ENCODE measurements at places on chromosomes 2 and 18.

DNA sequence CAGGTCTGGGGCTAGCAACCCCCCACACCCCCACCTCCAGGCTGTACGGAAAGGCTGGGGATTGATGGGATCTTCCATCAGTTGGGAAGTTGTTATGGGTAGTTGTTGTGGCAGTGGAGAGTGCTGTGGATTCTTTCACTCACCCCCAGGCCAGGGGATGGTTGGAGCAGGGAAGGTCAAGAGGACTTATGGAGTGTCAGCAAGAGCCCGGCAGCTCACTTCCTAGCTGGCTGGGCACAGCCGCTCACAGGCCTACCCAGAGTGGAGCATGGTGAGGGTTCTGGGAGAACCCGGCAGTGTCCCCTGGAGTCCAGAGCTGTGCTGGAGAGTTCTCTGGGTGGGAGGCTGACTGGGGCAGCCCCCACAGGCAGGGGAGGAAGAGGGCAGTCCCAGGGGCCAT, 122.2 kb downstream of the MSH2 start:
- no peak for DNase-seq

GRCh38 chr2:112607680-112608438, 23.4 kb downstream of the CHCHD5 start:
- no peak for DNase-seq

GRCh38 chr2:220154304-220154703, 526.9 kb downstream of the SLC4A3 start:
- DNase-seq: no peak

- no peak for DNase-seq
These were observed 133.7 kb downstream of the ACOXL start for GRCh38 chr2:110866045-110866444.

All from activated CD4-positive, alpha-beta T cell treated with anti-CD3 and anti-CD28 coated beads, Interleukin-2, amount 50 U/mL, for 4 hours (primary cell).